ENCODE measurements at places on chromosomes 3 and 15.

- DNase-seq, result peak; percentile 78
Measured at GRCh38 chr3:128080323-128081080, 28.3 kb downstream of the SEC61A1 start.

DNA sequence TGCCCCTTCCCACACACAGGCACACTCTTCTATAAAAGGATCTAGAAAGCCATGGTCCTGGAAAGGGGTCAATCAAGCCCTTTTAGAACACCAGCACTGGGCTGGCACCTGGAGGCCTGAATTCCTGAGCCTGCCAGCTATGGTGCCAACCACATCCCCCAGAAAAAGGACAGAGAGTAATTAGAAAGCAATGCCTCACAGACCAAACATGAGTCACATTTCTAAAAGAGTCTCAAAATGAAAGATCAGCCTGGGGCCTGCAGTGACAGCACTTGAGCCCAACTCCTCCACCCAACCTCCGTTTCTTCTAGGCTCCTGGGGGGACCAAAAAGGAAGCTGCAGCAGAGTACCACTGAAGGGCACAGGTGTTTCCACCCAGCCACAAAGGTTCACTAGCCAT lies 14.1 kb downstream of the MYLK start:
- DNase-seq, result peak; percentile 49

GRCh38 chr3:13113346-13114330 lies 40.4 kb upstream of the IQSEC1 start:
- DNase-seq, result no peak

DNA sequence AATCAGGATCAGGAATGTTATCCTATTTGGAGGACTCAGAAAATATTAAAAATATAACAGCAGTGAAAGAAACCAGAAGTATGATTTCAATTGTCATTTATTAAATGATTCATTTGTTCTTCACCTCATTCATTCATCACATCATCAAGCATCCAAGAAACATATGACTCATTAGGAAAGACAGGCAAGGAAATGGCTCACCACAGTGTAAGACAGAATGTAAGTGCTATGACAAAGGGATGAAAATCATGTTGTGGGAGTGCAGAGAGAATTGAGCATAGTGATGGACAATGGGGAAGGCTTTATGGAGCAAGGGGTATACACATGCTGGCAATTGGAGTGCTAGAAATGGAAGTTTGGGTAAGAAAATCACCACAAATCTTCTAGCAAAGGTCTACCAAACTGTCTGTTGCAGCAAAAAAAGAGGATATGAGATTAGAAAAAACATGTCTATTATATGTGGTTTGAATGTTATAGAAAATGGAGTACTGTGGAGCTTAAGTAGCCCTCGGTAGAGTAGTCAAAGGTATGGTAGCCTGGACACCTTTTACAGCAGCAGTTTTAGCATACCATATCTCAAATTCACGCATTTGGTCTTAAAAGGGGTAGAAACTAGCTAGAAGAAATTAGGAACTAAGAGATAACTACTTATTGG lies 111.1 kb upstream of the GPR149 start:
- DNase-seq, result no peak

- peak; percentile 10 for DNase-seq
Measured at GRCh38 chr3:161305095-161305991, 66.0 kb downstream of the SPTSSB start.

DNA sequence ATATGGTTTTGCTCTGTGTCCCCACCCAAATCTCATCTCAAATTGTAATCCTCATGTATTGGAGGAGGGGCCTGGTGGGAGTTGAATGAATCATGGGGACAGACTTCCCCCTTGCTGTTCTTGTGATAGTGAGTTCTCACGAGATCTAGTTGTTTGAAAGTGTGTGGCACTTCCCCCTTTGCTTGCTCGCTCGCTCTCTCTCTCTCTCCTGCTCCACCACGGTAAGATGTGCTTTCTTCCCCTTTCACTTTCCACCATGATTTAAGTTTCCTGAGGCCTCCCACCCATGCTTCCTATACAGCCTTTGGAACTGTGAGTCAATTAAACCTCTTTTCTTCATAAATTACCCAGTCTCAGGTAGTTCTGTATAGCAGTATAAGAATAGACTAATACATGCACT lies 60.7 kb downstream of the GSK3B start:
- DNase-seq, result no peak

DNA sequence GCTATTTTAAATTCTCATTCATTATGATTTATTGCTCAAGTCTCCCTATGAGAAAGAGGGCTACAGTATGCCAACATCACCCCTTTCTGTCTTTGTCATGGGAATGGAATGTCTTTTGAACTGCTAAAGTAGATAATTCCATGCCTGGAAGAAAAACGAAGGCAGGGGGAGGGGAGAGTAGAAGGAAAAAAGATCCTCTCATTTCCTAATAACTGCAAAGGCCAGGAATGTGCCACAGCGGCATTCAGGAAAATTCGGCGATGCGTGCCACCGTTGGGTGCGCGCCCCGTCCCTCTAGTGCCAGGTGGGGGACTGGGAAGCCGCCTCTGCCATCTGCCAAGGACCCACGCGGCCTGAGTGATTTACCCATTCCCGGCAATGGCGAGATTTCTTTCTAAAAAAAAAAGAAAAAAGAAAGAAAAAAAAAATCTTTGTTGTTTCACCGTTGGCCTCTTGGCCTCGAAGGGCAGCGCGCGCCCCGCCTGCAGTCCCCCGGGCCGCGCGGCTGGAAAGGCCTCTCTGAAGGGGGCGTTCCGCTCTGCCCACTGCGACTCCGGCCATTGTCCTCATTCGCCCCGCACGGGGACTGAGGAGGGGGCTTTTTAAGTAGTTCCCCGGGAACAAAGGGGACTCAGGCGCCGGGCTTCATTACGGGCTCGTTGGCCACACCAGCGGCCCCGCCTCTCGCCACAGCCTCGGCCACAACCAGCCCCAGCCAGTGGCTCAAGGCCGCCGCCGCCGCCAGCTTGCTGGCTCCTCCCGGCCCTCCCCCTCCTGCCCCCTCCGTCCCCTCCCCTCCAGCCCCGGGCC lies 54.5 kb downstream of the CPN2 start:
- DNase-seq, result peak; percentile 93

DNA sequence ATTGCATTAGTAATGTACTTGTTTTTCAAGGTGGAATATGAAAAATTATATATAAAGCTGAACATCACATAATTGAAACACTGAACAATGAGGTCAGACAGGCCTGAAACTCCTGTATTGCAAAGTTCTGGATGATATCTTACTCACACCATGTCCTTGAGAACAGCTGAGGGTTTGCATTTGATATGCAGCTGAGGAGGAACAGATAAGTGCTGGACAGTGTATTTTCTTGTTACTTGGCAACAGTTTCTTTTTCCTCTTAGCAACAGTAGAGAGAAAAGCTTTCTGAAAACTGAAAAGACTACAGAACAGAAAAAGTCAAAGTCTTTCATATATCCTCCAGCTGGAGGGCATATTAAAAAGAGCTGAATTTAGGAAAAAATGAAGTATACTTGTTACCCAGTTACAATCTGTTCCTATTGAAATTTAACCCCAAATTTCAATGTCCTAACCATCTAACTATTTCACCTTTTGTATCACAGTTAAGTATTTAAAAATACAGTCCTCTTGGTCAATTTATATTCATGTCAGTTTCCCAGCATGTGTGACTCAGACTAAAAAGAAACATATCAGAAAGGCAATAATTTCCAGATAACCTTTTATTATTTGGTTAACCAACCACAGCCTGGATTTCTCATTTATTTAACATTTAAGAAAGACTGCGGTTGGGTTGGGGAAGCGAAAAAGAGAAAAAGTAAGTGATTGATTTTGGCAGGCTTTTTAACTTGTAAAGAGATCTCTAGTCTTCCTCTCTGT lies 733.0 kb upstream of the DPPA4 start:
- DNase-seq, result no peak

- no peak for DNase-seq
Measured at GRCh38 chr15:74857082-74857655, 14.2 kb upstream of the ULK3 start.

GRCh38 chr15:79615754-79616153 lies 183.6 kb downstream of the MINAR1 start:
- DNase-seq, result no peak

DNA sequence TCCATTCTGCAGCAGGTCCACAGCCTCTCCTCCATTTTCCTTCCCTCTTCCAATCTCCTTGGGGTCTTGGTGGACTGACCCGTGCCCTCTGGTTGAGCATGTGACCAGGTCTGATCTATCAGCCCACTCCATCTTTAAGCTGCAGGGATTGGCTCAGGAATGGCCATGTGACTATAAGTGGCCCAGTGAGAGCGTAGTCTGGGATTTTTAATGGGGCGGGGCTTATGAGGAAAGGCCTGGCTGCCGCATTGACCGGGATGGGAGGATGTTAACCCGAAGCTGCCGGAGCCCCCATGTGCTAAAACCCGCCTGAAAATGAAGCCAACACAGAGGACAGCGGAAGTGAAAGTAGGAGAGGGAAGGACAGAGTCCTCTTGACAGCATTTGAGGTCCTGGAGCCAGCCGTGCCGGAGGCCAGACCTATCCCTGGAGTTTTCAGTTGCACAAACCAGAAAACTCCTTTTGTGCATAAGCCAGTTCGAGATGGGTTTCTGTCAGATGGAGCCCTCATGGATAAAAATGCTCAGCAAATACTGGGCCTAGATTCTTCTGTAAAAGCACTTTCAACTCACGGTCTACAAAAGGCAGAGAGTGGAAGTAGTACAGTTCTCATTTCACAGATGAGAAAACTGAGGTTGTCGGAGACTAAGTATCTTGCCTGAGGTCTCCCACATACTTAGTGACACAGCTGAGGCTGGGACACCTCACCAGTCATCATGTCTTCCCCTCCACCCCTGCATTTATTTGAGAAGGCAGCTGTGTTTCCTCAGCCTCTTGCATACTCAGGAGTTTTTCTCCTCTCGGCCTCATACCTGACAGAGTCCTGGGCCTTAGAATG lies 61.9 kb downstream of the ATP2B2 start:
- DNase-seq, result no peak

- DNase-seq, result no peak
Measured at GRCh38 chr3:188581365-188581764, 427.4 kb downstream of the LPP start.

GRCh38 chr3:124592658-124593441 lies 137.4 kb upstream of the UMPS start:
- DNase-seq, result no peak

GRCh38 chr3:32181365-32181764 lies 57.1 kb upstream of the CMTM8 start:
- no peak for DNase-seq

DNA sequence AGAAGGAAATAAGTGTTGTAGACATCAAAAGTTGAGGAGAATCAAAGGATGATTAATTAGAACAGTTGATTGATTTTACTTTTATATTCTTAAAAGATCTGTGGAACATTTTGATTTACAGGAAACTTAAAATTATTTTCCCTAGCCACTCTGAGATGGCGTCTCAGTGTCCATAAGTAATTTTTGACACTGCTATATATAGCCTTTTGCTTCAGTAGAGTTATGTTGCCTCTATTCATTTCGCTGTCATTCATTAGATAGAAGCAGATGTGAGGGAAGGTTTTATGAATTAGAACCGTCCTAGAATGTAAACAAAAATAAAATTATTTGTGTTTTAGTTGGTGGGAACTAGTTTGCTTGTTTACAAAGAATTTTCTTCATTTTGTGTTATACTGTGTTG lies 51.1 kb upstream of the EIF3J start:
- DNase-seq, result no peak

DNA sequence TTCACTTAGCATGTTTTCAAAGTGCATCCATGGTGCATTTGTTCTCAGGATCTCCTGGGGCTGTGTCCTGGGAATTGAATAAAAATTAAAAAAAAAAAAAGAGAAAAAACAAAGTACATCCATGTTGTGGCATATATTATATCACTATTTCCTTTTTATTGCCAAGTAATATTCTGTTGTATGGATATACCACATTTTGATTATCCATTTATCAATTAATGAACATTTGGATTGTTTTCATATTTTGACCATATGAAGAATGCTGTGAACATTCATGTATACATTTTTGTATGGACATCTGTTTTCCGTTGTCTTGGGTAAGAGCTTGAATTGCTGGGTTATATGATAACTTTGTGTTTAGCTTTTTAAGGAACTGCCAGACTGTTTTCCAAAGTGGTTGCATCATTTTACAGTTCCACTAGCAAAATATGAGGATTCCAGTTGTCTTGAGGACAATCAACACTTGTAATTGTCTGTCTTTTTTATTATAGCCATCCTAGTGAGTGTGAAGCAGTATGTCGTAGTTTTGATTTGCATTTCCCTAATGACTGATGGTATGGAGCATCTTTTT lies 44.5 kb downstream of the CTDSPL2 start:
- no peak for DNase-seq

GRCh38 chr3:120708408-120708807 lies 26.4 kb upstream of the HGD start:
- DNase-seq, result no peak

DNA sequence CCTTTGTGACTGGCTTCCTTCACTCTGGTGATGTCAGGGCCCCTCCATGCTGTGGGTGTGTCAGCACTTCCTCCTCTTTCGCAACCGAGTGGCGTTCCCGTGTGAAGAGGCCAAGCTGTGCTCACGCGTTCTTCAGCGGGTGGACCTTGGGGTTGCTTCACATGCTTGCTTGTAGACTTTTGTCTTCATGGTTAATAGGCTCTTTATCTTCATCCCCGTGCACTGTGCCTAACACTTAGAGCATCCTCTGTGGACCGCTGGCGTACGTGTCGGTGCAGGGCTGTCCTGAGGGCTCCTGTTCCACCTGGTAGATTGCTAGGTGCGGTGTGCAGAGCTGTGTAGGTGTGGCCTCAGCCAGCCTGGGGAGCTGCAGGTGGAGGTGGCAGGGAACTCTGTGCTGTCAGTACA lies 182.3 kb downstream of the OR4M2 start:
- no peak for DNase-seq

GRCh38 chr3:43211681-43212080 lies 74.7 kb upstream of the SNRK start:
- DNase-seq, result no peak

DNA sequence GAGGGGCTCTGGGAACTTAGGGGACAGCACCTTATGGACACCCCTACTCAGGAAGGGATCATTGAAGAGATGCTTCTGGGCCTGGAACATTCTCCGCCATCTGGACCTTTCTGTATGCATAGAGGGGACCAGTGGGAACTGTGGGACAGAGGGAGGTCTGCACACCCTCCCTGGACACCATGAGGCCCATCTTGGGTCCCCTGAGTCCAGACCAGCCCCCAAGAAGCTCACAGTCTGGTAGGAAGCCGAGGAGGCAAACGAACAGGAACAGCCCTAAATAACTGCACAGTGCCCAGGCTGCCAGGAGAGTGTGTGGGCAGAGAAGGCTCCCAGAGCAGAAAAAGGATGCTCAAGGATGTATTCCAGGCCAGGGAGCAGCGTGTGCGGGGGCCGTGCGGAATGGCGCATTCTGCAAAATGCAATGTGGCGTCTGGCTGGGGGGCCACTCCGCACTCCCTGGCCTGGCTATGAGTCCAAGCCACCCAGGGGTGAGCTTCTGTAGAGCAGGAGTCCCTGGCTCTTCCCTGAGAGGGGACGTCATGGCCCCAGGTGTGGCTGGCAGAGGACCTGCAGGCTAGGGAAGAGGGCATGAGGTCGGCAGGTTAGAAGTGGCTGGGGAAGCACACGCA lies 24.5 kb upstream of the KLF13 start:
- DNase-seq, result no peak

DNA sequence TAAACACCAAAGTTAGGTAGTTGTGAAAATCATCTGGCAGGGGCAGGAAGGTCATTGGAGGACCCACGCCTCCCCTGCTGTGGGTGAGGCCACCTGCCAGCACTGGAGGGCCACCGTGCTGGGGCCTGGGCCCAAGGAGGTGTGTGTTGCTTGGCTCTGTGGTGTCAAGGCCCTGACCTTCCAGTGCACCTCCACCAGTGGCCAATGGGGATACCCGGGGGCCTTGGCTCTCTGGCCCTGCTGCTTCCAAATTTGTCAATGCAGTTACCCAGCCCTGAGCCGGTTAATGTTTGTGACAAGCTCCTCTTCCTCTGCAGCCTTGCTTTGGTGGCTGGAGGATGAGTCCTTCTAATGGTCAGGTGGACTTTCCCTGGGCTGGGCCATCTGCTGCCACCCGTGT lies 150.2 kb downstream of the KLF13 start:
- no peak for DNase-seq
